ENCODE measurements at places on chromosomes 4 and X.

GRCh38 chr4:73211968-73212367 lies 46.6 kb downstream of the ANKRD17 start:
- DNase-seq, result no peak

- DNase-seq, result peak; percentile 69
Measured at GRCh38 chrX:38513112-38513742, 48.1 kb upstream of the TSPAN7 start.

- DNase-seq, result no peak
Measured at GRCh38 chrX:154748712-154749339, 2.1 kb downstream of the GAB3 start.

- no peak for DNase-seq
Measured at GRCh38 chrX:41802958-41803357, 79.0 kb downstream of the GPR82 start.

- no peak for DNase-seq
Measured at GRCh38 chr4:86376850-86377249, 17.0 kb upstream of the MAPK10 start.

DNA sequence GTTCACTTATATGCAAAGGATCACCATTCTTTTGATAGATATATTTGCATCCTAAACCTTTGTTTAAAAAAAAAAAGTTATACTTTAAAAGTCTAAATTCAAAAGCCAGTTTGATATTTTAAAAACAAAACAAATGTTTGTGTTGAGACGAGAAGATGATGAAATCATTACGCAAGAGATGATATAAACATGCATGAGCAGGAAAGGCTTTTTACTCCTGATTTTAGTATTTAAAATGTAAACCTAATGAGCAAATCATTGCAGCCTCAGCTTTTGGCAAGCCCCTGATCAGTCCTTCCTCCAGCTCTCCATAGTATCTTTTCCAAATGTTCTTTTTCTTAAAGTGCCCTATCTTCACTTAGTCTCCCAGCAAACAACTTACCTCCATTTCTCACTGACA lies 115.6 kb downstream of the ARAP2 start:
- DNase-seq, result no peak

GRCh38 chrX:42129022-42129940 lies 205.9 kb upstream of the CASK start:
- no peak for DNase-seq

DNA sequence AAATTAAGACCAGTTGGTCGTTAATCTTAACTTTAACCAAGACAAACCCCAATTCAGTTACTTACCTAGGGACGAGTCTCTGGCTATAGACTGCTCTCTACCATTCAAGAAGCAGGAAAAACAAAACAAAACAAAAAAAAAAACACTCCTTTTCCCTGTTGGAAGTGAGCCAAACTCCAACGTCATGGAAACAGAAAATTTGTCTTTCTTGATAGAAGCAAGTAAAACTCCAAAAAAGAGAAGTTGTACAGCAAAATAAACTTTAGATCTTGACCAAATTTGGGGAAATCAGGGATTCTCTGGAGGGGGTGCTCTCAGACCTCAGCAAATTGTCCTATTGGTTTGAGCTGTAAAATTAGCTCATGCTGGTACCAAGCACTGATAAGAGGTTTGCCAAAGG lies 3.7 kb downstream of the CNGA1 start:
- no peak for DNase-seq

GRCh38 chr4:107757283-107757682 lies 37.2 kb upstream of the PAPSS1 start:
- DNase-seq, result no peak

DNA sequence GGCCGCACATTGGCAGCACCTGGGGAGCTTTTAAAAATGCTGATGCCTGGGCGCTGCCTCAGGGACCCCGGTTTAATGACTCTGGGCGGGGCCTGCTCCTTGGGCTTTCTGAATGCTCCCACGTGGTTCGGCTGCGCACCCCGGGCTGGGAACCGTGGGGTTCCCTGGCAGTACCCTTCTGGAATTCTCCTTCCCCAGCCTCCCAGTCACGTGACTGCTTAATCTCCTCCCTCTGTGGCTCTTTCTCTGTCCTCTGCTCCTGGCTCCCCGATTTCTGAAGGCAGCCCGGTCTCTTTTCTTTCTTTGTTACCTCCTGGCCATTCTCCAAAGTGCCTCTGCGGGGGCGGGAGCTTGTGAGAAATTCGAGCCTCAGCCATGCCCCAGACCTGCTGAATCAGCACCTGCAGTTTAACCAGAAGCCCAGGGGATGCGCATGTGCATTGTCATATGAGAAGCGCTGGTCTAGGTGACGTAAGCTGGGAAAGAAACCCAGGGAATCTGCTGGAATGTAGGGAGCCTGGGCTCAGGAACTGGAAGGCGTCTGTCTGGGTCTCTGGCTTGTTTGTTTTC lies 16.6 kb downstream of the CLCN4 start:
- no peak for DNase-seq

DNA sequence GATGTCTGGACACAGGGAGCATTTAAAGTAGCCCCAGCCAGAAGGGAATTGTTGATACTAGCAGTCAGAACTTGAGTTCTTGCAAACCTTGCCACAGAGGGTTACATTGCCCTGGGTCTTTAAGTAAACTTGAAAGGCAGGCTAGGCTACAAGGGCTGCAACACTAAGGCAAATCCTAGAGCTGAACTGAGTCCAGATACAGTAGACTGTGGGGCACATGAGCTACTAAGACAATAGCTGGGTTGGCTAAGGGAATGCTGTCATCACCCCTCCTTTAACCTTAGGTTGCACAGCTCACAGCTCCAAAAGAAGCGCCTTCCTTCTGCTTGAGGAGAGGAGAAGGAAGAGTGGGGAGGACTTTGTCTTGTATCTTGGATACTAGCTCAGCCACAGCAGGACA lies 35.6 kb downstream of the SH3BGRL start:
- DNase-seq, result no peak

GRCh38 chr4:181701214-181701613 lies 542.0 kb upstream of the TENM3 start:
- DNase-seq, result no peak

DNA sequence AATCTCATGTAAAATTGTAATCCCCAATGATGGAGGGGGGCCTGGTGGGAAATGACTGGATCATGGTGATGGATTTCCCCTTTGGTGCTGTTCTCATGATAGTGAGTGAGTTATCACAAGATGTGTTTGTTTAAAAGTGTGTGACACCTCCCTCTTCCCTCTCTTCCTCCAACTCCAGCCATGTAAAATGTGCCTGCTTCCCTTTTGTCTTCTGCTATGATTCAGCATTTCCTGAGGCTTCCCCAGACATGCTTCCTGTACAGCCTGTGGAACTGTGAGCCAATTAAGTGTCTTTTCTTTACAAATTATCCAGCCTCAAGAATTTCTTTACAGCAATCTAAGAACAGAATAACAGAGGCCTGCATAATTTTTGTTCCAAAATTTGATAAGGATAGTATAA lies 85.2 kb downstream of the ANAPC10 start:
- DNase-seq, result no peak

DNA sequence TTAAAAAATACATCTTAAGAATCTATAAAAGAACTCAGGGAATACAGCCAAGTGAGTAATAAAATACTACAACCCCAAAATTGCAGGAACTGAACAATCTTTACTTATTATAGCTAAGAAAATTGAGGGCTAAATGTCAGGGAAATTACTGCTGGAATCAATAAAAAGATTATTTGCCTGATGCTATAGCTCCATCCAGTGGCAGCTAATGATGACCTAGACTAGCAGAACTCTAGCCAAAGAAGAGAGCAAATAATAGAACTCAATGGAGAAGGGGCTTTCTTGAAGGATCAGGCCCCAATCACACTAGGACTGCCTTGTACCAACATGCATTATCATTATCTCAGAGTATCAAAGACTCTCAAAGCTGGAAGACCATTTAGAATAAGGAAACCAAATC lies 85.0 kb upstream of the FAM241A start:
- DNase-seq, result no peak

- DNase-seq, result no peak
Measured at GRCh38 chr4:90245837-90246236, 118.6 kb downstream of the CCSER1 start.

- DNase-seq, result no peak
Measured at GRCh38 chrX:13123857-13124345, 79.5 kb upstream of the FAM9C start.

DNA sequence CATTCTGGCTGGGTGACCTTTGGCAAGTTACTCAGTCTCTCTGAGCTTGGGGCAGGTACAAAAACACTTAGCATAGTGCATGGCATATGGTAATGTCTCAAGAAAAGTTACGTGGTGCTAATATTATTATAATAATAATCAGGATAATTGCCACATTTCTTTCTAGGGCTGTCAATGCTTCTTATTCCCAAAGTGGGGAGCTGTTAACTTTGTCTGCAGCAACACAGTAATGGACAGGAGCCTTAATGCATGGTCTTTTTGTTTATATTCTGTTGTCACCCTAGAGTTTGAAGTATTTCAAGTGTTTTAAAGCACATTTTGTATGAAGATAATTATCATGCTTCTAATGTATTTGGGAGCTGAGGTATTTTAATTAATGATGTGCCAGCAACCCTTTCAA lies 121.8 kb downstream of the FHIP1A start:
- no peak for DNase-seq

- no peak for DNase-seq
Measured at GRCh38 chr4:1993169-1993516, 15.6 kb downstream of the NELFA start.

DNA sequence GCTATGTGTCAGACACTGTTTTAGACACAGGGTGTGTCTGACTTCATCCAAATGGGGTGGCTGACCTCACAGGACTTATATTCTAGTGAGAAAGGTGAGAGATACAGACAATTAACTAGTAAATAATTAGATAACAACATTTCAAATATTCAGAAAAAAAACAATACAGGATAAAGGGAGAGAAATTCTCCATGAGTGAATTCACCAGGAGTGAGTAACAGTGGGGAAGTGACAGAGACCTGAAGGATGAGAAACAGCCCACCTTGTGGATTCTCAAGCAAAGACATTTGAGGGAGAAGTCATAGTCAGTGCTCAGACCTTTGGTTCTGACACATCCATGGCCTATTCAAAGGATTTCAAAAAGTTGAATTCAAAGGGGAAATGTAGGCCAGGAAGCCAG lies 627.9 kb downstream of the IQCM start:
- no peak for DNase-seq

All from cerebellar nuclear complex (tissue), 1 donor.